ENCODE measurements at places on chromosomes 11 and 22. TPM values are rescaled to one million over a fixed set of nuclear protein-coding genes. Genes with fewer than 3 reads are reported as not detected.
A peak's percentile ranks its signal among the peaks of the same experiment; 100 is the strongest.

DNA sequence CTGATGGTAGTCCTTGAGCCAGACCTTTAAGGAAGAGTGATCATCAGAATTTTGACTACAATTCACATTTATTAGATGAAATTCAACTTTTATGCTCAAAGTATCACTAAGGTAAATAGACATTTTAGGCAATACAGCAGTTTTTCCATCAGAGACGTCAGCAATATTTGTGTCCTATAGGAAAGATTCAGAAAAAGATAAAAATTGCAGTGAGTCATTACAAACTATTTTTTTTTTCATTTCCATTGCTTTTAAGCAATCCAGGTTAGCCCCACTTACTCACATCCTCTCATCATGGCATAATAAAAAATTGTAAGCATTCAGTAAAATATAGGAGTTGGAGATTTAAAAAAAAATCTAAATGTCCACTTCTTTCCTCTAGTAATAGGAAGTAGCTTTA is 46.9 kb downstream of the MSANTD4 start:
- no peak for DNase-seq

Gene SORL1
- 0.45 TPM for polyA plus RNA-seq

Gene USP28
- polyA plus RNA-seq, result 15.4 TPM

DNA sequence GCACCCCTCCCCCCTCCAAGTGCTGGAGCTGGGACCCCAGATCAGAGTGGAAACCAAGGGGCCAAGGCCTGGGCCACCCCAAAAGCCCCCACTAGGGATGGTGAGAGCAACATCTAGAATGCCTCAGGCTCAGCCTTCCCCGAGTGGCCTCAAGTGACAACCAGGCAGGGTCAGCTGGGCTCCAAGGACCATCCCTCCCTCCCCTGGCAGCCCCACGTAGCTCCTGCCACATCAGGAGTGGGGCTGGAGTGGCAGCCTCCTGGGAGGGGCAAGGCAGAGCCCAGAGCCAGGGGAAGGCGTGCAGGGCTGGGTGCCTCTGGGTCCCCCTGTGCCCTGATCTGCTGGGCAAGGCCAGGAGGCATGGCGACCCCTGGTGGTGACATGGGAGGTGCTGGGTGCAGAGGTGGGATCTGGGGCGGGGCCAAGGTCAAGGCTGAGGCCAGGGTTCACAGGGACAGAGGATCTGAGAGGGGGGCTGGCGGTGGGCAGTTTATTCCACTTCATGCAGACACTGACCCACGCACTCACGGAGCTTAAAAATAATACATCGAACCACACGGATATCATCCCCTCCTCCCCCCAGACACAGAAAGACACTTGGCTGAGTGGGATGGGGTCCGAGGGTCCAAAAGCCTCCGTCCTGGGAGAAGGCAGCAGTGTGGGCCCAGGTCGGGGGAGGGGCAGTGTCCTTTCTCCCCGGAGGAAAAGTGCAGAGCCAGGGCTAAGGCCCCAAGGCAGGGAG is 15.8 kb upstream of the EHD1 start:
- DNase-seq, result peak; percentile 83

GRCh38 chr11:120521176-120521575 is 9.6 kb downstream of the GRIK4 start:
- no peak for DNase-seq

Gene ADAMTS8
- 0.33 TPM for polyA plus RNA-seq

DNA sequence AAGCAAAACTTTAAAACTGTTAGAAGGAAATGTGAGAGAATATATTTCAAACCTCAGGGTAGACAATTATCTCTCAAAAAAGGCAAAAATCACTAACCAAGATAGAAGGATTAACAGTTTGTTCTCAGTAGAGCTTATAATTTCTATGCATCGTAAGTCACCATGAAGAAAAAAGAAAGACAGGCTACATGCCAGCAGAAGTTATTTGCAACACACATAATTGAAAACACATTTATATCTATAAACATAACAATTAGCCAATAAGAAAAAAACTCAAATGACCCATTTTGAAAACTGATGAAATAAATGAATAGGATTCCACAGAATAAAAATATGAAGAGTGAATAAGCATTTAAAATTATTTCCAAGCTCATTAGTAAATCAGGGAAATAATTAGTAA is 24.4 kb upstream of the SNX19 start:
- DNase-seq, result no peak

Gene P2RY6
- polyA plus RNA-seq, result 9.1 TPM

Gene SLN
- 1.2 TPM for polyA plus RNA-seq

GRCh38 chr11:120558744-120559431 is 47.3 kb downstream of the GRIK4 start:
- DNase-seq, result no peak

- DNase-seq, result no peak
Observed at GRCh38 chr11:63838150-63838677, 696 bp upstream of the MARK2 start.

GRCh38 chr11:72624496-72625201 is 49.6 kb downstream of the PDE2A start:
- DNase-seq, result no peak

DNA sequence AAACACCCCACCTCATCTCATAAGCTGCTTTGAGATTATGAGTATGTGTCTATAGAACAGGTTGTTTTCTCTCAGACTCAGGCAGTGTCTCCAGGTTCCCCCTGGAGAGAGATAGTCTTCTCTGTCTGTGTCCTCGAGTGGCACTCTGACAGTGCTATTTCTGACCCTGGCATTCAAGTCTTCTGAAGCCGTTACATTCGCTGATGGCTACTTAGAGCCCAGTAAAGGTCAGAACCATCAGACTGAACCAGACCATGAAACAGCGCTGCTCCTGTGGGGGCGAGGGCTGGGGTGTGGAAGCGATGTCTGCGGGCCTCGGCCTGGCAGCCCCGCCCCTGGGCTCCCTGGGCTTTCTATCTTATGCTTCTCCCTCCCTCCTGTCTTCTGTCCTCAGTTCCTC is 23.5 kb downstream of the SHISA8 start:
- no peak for DNase-seq

GRCh38 chr11:110720431-110721275 is 8.4 kb upstream of the ARHGAP20 start:
- DNase-seq, result no peak
